Mesenteric fat pad (tissue), 1 donor: ENCODE measurements at places on chromosomes 16 and 17. TPM values are rescaled to one million over a fixed set of nuclear protein-coding genes. Genes with fewer than 3 reads are reported as not detected.

- no peak for DNase-seq
These were observed at the start of gene TMIGD1 for GRCh38 chr17:30333503-30334360. Gene TMIGD1 (minus strand): TSS chr17:30334057. CDS start chr17:30332133, 1,924 bp downstream.

DNA sequence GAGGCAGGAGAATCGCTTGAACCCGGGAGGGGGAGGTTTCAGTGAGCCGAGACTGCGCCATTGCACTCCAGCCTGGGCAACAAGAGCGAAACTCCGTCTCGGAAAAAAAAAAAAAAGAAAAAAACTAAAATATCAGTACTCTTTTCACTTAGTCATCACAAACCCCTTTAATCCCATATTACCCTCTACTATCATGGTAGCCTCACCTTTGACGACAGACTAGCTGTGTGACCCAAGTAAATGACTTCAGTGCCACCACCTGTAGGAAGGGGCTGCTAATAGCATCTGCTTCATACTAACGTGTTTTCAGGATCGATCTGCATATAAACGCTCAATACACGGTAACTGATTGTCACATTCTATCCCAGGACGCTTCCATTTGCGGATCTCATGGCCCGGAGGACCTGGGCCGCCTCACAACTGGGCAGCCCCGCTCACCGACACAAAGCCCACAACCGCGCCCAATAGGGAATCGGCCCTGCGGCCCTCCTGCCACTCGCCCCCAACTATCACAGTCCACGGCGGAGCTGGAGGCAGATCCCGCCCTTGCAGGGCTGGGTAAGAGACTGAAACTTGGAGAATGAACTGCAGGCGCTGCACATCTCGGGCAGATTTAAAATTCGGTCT is 1.1 kb upstream of the ZNF263 start:
- peak; percentile 89 for DNase-seq

GRCh38 chr17:4994081-4994595 is 3.2 kb downstream of the INCA1 start:
- DNase-seq, result no peak

- no peak for DNase-seq
These were observed 40.5 kb downstream of the LYRM1 start for GRCh38 chr16:20940871-20941635.

- DNase-seq, result no peak
These were observed 49.8 kb upstream of the ACSF3 start for GRCh38 chr16:89043636-89044417.

- peak; percentile 45 for DNase-seq
These were observed 44.3 kb downstream of the TRAF4 start for GRCh38 chr17:28788100-28788499.

SKAP1 gene
- total RNA-seq, result 1.1 TPM

DNA sequence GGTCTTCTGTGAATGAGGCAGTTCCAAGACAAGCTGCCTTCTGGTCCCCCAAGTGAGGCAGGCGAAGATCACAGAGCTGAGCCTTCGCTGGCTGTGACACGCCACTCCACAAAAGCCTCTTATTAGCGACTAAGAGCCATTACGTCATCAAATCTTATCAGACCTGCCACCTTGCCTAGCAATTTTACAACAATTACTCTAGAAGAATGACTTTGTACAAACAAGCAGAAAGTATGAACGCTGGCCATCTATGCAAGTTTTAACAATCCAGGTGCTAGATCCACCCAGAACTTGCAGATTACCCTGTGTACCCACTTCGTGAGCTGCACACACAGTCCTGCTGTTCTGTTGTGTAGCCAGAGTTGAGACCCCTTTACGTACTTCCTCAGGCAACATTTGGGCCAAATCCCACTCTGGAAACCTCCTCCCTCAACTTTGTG is 3.8 kb upstream of the ICAM2 start:
- no peak for DNase-seq

DNA sequence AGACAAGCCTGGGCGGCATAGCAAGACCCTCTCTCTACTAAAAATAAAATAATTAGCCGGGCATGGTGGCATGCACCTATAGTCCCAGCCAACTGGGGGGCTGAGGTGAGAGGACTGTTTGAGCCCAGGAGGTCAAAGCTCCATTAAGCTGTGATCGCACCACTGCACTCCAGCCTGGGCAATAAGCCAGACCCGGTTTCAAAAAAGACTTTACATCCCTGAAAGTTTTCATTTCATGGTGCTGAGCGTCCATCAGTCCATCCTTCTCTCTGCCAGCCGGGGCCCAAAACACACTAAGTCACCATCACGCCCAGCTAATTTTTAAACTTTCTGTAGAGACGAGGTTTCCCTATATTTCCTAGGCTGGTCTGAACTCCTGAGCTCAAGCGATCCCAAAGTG is 10.6 kb downstream of the RAB40B start:
- DNase-seq, result no peak

- DNase-seq, result peak; percentile 77
These were observed 16.5 kb upstream of the ST6GALNAC1 start for GRCh38 chr17:76659928-76660655.

KRT40 gene
- not detected for total RNA-seq

DNA sequence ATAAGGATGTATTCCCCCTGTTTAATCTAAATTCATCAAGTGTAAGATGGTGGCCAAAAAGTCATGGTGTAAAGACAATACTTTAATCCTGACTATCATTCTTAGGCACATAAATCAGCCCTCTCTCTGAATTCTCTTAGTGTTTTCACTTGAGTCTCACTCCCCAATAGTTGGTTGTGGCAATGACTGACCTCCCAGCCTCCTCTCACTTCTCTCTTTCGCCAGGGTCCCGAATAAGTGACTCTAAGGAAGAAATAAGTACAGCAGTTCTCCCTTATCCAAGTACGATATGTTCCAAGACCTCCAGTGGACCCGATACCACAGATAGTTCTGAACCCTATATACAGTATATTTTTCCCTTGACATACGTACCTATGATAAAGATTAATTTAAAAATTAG is 335.3 kb downstream of the MAF start:
- no peak for DNase-seq

KRTAP9-8 gene
- total RNA-seq, result not detected

LRRC75A gene
- total RNA-seq, result 3.1 TPM

GRCh38 chr16:426115-426905 is 861 bp downstream of the RAB11FIP3 start:
- no peak for DNase-seq

DNA sequence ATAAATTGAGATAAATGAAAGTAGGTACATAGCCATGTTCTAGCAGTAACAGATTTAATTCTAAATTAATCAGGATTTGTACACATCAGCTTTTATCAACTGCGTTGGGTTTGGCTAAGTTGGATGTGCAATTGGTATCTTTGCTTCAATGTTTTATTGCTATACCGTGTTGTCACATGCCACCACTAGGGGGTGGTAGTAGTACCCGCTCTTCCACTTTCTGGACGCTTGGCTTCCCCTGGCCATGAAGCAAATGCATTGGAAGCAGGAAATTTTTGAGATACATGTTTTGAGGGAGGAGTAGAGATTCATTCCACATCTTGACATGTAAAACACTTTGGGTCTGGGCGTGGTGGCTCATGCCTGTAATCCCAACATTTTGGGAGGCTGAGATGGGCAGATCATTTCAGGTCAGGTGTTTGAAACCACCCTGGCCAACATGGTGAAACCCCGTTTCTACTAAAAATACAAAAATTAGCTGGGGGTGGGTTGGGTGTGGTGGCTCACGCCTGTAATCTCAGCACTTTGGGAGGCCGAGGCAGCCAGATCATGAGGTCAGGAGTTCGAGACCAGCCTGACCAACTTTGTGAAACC is 58.6 kb downstream of the EMP2 start:
- no peak for DNase-seq

RECQL5 gene
- total RNA-seq, result 12.7 TPM

DNA sequence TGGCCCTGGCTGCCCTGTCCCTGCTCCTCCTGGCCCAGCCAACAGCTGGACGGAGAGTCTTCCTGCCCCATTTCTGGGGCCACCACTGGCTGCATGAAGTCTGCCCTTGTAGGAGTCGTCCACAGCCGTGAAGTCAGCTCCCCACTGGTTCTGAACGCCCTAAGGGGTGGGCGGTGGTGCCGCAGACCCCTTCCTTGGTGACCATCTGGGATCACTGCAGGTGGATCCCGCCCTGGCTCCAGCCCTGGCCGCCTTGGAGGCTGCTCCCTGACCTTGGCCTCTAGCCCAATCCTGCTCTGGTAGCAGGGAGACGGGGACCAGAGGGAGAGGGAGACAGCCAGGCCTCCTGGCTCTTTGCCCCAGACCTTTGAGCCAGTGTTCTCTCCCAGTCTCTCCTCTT is 35.4 kb downstream of the MGAT5B start:
- no peak for DNase-seq

DNA sequence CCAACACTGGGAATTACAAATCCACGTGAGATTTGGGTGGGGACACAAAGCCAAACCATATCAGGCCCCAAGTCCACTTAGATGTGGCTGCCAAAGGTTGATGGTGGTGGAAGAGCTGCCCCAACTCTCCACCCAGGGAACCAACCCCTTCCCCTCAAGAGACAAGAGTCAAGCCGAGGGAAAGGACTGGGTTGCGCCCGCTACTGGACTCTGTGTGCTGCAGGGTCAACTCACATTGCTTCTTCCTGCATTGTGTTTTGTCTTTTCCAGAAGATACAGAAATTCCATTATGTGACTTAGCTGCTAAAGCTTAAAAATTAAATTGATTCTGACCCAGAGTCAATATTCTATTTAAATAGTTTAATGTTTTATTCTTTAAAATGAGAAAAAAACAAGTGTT is 58.5 kb downstream of the ADAMTS18 start:
- no peak for DNase-seq

DNA sequence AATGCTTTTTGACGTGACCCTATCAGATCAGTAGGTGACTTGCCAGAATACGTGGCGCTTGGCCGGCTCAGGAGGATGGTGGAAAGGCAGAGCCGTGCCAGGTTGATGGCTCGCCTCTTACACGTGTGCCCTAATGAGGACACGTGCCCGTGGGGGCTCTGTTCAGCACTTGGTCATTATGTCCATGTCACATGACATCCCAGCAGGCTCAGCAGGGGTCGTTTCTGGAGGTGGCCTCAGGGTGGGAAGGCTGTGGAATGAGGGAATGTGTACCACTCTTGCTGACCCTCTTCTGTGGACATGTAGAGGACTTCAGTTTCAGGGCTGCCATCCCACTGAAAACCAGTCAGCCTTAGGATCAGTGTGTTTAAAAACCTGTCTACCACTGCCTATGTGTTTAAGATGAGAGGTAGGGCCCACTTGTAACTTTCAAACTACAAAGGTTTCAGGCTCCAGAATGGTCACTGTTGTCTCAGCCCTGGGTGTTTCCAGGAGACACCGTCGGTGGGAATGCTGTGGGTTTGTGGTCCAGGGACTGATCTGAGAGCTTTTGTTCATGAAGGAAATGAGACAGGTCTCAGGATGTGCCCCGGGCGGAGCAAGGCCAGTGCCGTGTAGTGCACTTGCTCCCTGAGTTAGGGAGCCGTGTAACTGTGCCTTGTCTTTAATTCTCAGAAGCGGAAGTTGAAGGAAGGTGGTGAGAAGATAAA is 12.1 kb downstream of the UBN1 start:
- no peak for DNase-seq

PABPN1L gene
- total RNA-seq, result not detected

DNA sequence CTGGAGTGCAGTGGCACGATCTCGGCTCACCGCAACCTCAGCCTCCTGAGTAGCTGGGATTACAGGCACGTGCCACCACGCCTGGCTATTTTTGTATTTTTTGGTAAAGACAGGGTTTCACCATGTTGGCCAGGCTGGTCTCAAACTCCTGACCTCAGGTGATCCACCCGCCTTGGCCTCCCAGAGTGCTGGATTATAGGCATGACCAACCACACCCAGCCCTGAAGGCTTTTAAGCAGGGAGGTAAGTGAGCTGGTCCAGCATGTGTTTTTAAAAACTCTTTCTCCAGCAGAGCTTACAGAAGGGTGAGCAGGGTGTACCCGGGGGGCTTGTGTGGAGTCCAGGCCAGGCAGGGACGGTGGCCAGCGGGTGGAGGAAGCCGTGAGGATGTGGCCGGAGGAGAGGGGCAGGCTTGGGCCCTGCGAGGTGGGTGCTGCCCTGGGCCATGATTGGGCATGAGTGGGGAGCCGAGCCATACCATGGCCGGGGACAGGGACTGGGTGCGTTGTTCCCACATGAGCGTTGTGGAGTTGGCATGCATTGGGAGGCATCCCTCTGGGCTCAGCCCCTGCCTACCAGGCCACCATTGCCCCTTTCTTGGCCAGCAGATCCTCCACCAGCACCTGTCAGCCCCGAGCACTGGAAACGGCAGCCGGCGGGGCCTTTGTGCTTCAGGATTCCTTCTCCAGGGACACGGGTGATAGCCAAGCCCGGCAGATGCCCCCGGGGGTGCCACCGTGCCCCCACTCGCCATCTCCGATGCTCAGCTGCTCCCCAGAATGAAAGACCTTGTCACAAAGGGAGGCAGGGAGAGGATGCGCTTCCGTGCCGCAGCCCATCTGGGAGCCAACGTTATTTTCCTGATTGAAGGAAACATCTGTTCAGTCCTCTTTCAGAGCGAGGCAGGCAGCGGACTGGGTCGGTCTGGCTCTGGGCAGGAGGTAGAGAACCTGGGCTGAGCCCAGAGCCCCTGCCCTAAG is 64.5 kb downstream of the RAI1 start:
- no peak for DNase-seq

DNA sequence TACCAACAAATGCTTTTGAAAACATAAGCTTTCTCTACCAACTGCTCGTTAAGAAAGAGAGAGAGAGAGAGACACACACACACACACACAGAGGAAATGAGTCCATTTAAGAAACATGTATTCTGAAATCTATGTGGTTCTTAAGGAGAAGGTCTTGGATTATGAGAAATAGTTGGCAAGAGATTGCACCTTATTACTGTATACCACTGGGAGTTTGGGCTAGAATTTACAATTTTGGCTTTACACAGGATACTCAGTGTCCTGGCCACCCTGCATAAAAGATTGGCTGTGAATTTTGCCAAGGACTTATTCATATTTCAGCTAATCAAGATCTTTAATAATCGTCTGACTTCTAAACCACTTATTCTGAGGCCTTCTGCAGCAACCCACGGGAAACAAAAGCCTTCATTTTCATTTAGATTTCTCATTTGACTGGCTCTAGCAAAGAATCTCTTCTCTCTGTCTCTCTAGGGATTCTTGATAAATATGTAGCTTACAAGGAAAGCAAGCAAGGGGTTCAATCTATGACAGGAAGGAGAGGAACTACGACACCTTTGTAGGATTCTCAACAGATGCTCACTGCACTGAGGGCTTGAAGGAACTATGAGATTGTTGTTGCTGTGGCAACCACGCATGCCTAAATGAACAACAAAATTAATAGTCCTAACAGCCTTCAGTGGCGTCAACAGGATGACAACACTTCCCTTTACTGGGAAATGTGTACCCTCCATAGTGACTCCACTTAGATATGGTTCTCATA is 75.3 kb upstream of the GNAO1 start:
- no peak for DNase-seq

DNA sequence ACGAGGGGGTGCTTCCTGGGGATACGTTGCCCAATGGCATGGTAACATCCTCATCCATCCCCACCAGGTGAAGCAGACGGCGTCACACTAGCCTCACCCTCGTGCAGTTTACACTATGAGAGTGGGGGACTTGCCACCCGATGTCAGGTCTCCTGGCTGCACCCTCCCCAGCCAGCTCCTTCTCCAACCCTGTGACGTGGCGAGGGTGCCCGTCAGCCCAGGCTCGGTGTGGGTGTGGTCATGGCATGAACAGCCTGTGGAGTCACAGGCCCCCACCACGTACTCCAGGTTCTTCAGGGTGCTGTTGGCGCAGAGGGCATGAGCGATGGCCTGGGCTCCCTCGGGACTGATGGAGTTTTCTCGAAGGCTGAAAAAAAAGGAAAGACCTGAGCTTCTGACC is 28.3 kb downstream of the NLRC3 start:
- no peak for DNase-seq
